ENCODE measurements at places on chromosomes 7 and 10.

DNA sequence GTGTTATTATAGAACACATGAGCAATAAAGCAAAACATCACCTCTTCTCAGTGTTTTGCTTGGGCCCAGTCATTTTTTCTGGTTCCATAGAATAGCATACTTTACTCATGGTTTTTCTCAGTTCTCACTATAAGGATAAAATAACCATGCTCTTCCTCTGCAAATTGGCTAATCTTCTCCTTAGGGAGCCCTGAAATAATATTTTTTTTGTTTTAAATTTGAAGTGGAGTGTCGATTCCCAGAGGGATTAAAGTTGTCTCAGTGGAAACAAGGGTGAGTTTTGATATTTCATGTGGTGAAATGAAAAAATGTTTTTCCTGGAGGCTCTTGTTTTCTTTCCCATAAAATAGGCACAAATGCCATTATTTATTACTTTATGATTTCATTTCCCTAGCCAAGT, 127.3 kb downstream of the NOC3L start:
- no peak for DNase-seq

DNA sequence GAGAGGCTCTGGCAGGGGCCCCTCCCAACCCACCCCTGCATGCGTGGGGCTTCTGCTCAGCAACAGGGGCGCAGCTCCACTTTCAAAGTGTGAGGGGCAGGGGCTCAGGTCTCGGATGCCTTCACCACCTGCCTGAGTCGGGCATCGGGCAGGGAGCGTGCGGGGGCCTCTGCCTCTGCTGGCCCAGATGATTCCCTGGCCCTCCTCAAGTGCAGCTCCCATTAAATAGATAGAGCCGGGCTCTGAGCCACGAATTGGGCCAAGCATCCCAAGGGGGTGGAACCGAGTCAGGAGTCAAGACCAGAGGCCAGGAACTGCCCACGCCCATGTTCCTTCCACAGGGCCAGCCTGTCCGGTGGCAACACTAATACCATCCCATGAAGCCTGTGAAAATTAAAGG, 108.9 kb upstream of the FAM20C start:
- peak; percentile 25 for DNase-seq

- no peak for DNase-seq
Observed at GRCh38 chr7:133051066-133051465, 30.8 kb downstream of the CHCHD3 start.

DNA sequence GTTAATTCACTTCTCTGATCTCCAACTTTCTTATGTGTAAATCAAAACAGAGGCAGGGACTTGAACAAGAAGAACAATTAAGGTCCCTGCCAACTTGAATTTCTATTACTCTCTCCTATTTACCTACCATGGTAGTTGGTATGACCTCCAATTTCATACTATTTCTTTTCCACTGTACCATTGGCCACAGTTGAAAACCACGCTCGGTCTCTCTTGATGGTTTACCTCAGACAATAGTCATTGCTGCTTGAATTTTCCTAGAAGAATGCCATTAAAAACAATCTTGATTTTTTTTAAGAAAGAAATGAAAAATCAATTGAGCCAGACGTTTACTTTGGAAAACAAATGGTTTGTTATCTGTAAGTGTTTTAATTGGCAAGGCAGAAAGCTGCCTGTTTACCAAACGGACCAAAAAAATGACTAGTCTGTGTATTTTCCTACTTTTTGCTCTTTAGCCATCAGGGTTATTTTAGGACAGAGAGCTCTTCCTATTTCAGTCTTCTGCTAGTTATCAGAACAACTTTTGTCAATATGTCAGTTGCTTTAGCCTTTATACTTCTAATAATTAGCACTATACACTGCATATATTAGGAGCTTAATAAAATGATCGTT, 157.5 kb upstream of the PLXDC2 start:
- DNase-seq, result no peak

- no peak for DNase-seq
Observed at GRCh38 chr7:9488555-9488954, 1055.1 kb downstream of the NXPH1 start.

GRCh38 chr10:4541292-4541691, 284.7 kb upstream of the AKR1E2 start:
- DNase-seq, result no peak

DNA sequence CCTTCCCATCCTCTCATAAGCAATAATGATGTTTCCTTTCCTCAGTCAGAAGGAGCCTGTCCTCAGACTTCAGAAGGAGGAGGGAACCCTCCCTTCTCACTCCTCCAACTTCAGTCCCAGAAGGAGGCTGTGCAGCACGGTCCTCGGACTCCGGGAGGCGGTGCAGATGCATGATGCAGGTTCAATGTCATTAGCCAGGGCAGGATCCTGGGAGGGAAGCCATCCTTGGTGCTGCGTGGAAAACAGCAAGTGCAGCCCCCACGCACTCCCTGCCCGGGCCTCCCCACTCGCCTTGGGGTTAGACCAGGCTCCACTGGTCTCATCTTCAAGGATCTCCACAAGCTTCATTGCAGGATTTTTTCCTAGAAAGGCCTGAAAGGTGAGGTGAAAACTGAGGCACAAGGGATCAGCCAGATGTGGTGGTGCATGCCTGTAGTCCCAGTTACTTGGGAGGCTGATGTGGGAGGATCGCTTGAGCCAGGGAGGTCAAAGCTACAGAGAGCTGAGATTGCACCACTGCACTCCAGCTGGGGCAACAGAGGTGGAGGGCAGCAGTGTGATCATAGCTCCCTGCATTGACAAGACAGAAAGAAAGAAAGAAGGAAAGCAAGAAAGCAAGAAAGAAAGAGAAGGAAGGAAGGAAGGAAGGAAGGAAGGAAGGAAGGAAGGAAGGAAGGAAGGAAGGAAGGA, 62.0 kb downstream of the ASB13 start:
- DNase-seq, result no peak

GRCh38 chr7:42886129-42886528, 25.7 kb downstream of the C7orf25 start:
- DNase-seq, result no peak

DNA sequence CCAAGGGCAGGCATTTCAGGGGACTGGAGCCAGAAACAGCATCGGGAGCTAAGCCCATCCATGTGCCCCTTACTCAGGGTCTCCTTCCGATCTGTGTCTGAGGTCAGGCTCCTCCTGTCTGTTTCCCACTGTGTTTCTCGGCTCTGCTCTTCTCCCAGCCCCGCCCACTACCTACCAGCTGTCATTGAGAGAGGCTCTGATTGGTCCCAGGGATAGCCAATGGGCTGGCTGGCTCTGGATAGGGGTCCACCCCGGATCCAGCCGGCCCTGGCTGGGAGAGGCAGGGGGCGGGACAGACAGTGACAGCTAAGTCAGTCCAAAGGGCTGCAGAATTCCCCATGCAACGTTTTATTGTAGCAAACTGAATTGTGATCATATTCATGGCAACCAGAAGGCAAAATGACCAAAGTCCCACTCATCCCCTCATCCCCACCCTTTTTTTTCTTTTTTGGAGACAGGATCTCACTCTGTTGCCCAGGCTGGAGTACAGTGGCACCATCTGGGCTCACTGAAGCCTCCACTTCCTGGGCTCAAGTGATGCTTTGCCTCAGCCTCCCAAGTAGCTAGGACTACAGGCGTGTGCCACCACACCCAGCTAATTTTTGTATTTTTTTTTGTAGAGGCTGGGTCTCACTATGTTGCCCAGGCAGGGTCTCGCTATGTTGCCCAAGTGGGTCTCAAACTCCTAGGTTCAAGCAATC, 76.3 kb downstream of the CLIP2 start:
- DNase-seq, result no peak

- DNase-seq, result no peak
Observed at GRCh38 chr7:93016681-93017381, 100.9 kb downstream of the SAMD9 start.

DNA sequence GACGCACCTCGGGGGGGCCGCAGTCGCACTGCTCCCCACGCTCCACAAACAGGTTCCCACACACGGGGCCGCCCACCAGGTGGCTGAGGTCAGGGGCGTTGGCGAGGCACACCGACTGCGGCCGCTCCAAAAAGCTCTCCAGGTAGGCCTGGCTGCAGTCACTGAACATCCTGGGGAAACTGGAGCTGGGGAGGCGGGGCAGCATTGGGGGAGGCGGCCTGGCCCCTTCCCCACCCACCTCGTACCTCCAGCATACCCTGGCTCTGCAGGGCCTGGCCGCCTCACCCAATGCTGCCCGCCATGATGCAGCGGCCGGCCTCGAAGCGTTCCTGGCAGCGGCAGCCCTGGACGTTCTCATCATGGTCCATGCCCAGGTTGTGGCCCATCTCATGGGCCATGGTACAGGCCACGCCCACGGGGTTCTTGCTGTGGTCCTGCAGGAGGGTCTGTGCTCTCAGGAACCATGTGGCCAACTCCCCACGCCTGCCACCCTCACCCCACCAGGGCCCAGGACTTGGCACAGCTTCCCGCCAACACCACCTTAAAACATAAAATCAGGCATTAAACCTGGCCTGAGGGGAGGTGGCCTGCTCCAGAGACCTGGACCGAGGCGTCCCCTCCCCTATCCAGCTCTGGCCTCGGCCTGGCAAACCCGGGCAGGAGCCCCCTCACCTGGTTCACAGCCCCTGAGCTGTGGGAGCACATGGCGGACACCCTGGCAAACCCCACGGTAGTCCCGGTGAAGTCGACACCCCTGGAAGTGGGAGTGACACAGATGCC, 5.0 kb downstream of the ADAM8 start:
- no peak for DNase-seq

- no peak for DNase-seq
Observed at GRCh38 chr7:142323706-142324105, 65.8 kb upstream of the PRSS58 start.

DNA sequence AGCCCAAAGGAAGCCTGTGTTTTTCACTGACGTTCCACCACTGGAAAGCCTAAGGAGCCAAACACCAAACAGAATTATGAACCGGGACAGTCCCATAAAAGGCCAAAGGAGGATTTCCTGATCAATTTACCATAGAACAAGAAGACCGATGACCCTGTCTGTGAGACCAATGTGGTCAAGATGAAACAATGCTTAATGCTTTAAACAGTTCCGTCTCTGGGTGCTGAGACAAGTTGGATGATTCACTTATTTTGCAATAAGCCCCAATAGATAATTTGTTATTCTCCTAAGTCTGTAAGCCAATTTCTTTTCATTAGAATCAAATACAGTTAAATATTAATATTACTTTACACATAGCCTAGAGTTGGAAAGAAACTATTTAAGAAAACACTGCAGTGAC, 134.9 kb downstream of the MICU1 start:
- DNase-seq, result no peak

DNA sequence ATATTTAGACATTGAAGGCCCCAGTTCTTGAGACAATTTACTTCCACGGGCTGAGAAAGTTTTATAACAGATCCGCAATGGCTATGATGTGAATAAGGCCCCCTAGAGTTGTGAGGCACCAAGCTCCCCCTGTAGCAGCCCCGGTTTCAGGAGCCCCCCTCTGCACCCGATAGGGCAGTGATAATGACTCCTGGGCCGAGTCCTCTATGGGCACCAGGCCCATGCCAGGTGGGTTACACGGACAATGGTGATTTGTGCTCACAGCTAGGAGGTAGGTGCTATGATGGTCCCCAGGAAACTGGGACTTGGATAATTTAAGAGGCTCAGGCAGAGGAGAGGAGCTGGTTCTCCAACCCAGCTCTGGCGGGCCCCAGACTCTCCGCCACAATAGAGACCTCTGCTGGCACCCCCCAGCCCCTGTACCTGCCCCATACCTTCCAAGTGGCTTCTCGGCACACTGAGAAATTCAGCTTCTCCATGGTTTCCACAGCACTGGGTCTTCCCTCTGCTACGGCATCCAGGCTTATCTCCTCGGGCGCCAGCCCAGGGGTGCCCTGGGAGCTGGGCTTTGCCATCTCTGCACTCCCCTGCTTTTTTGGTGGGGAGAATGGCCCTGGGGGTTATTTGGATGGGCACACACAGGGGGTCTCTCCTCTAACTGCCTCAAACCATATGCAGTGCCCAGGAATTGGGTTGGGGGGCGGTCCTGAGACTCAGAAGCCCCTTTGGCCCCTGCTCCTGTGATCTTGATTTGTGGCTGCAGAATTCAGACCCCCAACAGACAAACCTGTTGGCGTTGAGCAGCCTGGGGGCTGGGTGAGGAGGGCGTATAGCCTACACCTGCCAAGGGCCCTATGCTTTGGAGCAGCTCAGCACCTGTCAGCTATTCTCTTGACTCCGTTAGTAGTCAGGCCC, 12.2 kb upstream of the KCP start:
- no peak for DNase-seq

DNA sequence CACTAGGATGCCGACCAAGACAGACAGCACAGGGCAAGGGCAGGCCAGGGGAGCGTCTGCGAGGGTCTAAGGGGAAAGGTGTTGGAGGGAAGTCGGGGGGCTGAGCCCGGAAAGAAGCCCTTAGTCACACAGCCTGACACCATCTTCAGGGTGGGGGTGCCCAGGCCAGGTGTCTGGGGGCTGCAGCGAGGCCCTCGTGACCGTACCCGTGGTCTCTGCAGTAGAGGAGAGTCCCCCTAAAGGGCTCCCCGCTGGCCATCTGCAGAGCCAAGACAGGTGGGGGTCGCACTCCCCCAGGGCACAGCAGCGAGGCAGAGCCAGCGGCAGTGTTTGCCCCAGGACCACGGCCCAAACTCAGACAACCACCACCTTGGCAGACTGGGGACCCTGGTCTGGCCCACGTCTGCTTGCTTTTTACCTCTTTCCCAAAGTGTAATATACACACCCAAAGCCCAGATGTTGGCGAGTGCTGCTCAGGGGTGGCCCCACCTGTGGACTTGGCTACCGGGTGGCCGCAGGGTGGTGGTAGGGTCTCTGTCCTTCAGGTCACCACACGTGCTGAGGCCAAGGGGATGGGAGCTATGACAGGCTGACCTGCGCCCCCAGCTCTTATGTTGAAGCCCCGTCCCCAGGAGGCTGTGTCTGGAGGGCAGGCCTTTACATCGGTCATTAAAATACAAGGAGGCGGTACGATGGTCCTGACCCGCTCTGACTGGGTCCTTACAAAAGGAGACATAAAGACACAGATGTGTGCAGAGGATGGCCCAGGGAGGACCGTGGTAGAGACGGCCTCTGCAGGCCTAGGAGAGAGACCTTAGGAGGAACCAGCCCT, 107.4 kb downstream of the DNAJB6 start:
- no peak for DNase-seq

DNA sequence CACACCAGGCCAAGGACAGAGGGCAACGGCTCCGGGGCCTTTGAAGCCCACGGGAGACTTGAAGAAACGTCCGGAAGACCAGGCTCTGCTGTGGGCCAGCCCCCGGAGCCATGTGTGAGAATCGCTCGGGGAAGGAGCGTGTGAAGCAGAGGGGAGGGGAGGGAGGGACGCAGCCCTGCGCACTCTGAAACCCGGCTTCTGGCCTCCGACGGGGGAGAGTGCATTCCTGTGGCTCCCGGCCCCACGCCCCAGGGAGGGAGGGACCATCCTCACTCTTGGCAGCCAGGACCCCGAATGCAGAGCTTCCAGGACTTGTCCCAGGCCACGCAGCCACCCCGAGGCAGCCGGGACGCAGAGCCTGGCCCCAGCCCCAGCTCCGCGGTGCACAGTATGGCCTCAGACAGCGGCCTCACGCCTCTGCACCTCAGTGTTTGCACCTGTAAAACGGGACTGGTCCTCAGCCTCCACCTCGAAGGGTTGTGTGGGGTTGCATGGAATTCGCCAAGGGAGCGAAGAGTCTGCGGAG, 67.4 kb downstream of the PDGFA start:
- DNase-seq, result peak; percentile 73

- no peak for DNase-seq
Observed at GRCh38 chr7:103702454-103702853, 256.4 kb upstream of the SLC26A5 start.

- no peak for DNase-seq
Observed at GRCh38 chr7:42768045-42768444, 143.8 kb downstream of the C7orf25 start.

GRCh38 chr7:3942816-3943745, 642.0 kb downstream of the SDK1 start:
- no peak for DNase-seq

- no peak for DNase-seq
Observed at GRCh38 chr7:108589199-108589598, 19.5 kb downstream of the DNAJB9 start.

- DNase-seq, result no peak
Observed at GRCh38 chr10:78953113-78953798, 115.5 kb upstream of the ZMIZ1 start.

All from mesothelial cell of epicardium (in vitro differentiated cells).